Fibroblast of mammary gland (primary cell): ENCODE measurements at places on chromosomes 5 and 9.

- DNase-seq, result no peak
Measured at GRCh38 chr5:39157701-39158100, 61.7 kb downstream of the FYB1 start.

GRCh38 chr5:142000704-142001484, 11.9 kb downstream of the GNPDA1 start:
- DNase-seq, result peak; percentile 41

DNA sequence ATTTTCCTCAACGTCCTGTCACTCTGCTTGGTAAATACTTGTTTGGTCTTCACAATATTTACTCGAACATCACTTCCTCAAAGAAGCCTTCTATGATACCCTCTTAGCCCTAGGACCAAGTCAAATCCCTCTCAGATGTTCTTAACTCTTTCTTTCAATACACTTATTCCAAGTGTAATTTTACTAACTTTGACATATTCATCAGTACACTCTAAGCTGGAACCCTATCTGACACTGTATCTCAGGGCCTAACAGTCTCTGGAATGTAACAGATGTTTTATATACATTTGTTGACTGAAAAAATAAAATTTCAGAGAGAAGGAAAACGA, 19.6 kb downstream of the SIL1 start:
- DNase-seq, result no peak

DNA sequence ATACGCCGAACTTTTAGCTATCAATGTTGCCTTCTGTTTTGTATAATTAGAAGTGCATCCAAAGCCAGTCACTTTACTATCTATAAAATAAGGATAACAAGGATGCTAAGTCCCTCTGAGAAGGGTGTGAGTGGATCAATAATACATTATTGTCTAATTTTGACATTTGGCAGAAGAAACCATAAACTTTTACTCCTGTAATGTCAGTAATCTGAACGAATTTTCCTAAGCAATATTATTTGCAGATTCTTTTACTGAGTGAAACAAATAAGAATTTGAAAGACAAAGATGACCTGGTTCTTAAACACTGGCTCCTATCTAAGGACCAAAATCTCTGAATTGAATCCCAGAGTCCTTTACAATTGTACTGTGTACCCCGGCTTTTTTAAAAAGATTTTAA, 126.6 kb upstream of the TMEM161B start:
- DNase-seq, result no peak

GRCh38 chr5:4145511-4145910, 549.9 kb downstream of the IRX1 start:
- DNase-seq, result no peak

- no peak for DNase-seq
Measured at GRCh38 chr9:5466005-5466404, 15.7 kb downstream of the CD274 start.

DNA sequence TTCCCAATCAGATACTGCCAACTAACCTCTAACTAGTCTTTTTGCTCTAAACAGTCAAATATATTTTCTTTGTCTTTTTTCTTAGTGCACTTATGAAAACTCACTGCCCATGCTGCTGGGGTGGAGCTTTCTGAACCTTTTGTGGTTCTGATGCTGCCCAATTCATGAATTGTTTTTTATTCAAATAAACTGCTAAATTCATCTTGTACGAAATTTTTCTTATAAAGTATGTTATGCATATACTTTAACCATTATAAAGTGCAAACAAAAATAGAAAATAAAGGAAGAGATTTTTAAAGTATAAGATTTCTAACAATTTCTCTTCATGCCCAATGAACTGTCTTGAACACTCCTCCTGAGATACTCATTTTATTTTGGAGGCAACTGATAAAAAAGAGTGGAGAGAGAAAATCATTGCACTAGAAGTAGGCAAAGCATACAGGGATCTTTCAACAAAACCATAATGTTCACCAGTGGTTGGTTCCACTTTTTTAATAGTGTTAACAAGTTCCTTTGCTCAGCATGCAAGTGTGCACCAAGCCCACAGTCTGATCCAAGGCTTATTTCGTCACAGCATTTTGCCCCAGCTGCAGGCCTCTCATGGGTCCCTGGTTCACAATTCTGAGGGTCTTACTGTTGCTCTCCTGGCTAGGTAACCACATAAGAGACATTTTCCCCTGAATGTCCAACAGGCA, 6.2 kb upstream of the FYB1 start:
- DNase-seq, result no peak

DNA sequence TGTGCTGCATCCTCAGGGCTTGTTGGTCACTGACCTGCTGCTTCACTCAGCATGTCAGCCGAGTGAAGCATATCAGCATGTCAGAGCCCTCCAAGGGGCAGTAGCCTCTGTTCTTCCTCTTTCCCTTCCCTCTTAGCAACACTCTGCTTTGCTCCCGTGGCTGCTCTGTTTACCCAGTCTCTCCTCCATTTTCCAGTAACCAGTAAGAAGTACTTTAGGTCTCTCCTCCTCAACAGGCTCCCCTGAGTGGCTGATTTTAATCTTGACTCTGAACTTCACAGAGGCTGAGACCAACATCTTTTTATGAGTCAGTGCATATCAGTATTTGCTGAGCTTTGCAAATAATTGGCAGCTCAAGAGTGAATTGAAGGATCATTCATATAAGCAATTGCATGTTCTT, 18.6 kb upstream of the ADRB2 start:
- DNase-seq, result no peak

- DNase-seq, result no peak
Measured at GRCh38 chr9:129874261-129875101, 39.2 kb downstream of the USP20 start.

GRCh38 chr9:37947471-37947870, 43.5 kb upstream of the SLC25A51 start:
- DNase-seq, result no peak

DNA sequence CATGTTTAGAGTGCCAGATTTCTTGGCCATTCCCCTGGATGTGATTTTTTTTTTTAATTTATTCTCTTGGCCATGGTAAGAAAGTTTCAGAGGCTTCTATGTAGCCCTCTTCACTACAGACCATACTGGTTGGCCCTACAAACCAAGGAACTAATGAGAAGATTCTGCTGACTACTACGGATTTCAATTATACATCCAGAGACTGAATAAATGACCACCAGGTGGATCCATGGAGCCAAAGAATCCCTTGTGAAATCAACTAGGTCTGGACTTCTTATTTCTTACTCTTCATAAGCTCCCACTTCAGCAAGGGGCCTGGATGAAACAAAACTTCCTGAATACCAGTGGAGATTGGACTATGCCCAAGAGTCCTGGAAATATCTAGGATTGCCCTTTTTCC, 27.6 kb downstream of the ZNF622 start:
- peak; percentile 24 for DNase-seq

DNA sequence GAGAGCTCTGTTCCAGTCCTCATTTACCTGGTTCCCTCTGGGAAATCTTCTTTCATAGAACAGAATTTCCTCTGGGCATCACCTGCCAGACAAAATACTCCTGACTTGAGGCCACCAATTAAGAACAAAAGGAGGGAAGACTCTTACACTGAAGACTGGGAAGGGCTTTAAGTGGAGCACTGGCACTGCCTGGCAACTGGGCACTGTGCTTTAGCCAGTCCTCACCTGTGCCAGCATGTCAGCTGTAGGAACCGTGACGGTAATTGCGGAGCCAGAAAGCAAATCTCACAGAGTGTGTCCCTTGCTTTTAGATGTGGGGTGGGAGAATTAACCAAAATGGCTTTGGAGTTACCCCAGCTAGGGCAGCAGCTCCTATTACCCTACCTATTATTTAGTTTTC, 40.6 kb downstream of the FAM219A start:
- DNase-seq, result no peak

GRCh38 chr5:9269014-9269413, 276.9 kb downstream of the SEMA5A start:
- no peak for DNase-seq

GRCh38 chr5:16975950-16976624, 40.0 kb upstream of the MYO10 start:
- peak; percentile 28 for DNase-seq

GRCh38 chr9:91885746-91886413, 64.1 kb downstream of the ROR2 start:
- DNase-seq, result no peak

- no peak for DNase-seq
Measured at GRCh38 chr9:109922617-109923470, 142.8 kb downstream of the PALM2AKAP2 start.

- DNase-seq, result peak; percentile 73
Measured at GRCh38 chr5:69334793-69335268, 2.2 kb upstream of the CCDC125 start.

- no peak for DNase-seq
Measured at GRCh38 chr5:173866243-173866857, 21.8 kb upstream of the CPEB4 start.

- peak; percentile 79 for DNase-seq
Measured at GRCh38 chr5:14706615-14707021, 42.1 kb downstream of the OTULIN start.

DNA sequence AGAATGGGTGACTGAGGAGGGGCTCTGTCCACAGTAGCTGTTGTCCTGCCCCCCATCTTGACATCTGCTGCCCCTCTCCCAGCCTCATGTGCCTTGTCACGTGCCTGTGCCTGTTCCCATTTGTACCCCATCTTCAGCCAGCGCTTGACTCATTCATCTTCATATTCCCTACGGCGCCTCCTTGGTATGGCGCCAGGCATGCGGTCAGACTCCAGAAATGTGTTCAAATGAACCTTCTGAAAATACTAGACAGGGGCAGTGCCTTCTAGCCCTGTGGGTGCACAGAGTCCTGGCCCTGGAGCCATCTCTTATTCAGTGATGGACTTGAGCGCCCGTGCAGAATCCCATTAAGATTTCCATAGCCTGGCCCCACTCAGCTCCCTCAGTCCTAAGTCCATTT, 46.2 kb downstream of the CFAP77 start:
- DNase-seq, result peak; percentile 28

- no peak for DNase-seq
Measured at GRCh38 chr9:83940590-83941303, 19.5 kb upstream of the KIF27 start.

DNA sequence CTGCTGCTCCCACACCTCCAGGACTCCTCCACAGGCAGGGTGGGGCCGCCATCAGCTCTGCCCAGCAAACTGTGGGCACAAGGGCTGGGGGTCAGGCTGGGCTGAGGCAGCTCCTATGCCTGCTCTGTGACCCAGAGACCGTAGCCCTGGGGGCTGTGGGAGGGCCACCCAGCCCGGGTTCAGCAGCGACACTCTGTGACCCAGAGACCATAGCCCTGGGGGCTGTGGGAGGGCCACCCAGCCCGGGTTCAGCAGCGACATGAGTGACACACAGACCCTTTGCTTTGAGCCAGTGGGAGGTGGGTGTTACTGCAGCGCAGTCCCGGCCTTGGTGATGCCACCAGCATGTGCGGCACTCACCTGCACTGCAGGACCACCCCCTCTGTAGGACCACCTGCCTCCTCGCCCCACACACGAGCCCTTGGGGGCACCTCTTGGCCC, 118.9 kb upstream of the LPCAT1 start:
- no peak for DNase-seq

GRCh38 chr9:134624137-134624591, 17.4 kb upstream of the COL5A1 start:
- DNase-seq, result peak; percentile 48

GRCh38 chr5:154758493-154758892, 3.3 kb downstream of the LARP1 start:
- DNase-seq, result no peak

DNA sequence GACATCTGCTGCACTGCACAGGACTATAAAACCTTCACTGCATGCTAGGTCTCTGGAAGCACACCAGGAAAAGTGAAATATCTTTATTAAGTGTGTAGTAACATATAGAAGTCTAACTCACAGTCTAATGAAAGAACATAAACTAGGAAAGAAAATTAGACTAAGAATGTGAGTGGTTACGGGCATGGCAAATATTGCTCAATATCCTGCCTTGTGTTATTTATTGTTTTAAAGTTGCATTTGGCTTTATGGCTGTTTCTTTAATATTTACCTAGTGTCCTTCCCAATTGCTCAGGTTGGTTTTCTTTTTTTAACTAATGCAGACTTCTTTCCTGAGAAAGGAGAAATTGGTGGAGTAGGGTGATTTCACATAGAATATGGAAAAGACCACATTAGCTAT, 342.4 kb downstream of the KIAA0825 start:
- no peak for DNase-seq

GRCh38 chr5:74237571-74238145, 402.9 kb downstream of the ENC1 start:
- DNase-seq, result no peak

DNA sequence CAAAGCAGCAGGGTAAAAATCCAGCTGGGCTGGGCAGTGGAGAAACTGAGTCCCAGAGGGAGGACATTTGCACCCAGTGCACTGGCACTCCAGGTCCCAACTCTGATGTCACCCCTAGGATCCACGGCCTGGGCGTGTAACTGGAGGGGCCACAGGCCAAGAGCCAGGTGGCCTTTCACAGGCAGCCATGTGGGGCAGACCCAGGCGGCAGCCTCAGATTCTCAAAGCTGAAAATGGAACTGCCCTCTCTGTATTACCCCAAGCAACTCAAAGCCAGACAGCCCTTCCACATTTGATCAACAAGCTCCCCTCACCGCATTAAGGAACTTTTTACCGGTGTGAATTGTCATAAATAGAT, 46.7 kb downstream of the RASGEF1C start:
- no peak for DNase-seq

GRCh38 chr5:31317665-31318064, 124.2 kb downstream of the CDH6 start:
- DNase-seq, result no peak

- no peak for DNase-seq
Measured at GRCh38 chr5:64292611-64293215, 127.1 kb downstream of the RNF180 start.

DNA sequence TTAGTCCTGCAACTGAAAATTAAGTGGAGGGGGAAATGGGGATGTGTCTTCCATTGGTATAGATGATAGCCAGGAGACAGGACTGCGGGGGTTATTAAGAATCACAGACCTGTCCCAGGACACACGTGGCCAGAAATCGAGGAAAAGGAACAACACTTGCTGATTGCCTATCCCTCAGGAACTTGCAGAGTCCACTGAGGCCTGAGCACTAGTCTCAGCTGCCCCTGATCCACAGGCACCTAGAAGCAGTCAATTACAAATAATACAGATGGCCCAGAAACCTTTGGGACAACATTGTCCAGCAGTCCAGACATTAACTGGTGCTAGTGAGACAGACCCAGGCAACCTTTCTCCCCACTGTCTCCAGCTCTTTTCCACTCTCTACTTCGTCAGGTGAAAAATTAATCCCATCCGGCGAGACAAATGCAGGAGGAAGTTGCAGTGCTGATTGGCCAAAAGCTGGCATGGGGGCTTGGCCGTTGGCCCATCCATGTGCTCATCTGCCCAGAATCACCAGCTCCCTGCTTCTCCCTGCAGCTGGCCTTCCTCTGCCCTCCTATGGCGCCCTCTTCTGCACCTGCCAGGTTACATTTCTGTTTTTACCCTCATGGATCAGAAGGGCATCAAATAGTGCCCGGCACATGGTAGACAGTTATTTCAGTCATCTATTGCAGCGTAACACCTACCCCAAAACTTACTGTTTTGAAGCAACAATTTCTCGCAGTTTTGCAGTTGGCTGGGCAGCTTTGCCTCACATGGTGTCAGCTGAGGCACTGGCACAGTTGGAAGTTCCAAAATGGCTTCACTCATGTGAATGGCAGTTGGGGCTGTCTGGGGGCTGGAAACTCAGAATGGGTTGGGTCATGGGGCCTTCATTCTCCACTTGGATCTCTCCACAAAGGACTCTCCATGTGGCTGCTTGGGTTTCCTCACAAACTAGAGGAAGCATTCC, 3.6 kb upstream of the B4GALT1 start:
- DNase-seq, result peak; percentile 49
